ENCODE measurements at places on chromosomes 12 and 14.

DNA sequence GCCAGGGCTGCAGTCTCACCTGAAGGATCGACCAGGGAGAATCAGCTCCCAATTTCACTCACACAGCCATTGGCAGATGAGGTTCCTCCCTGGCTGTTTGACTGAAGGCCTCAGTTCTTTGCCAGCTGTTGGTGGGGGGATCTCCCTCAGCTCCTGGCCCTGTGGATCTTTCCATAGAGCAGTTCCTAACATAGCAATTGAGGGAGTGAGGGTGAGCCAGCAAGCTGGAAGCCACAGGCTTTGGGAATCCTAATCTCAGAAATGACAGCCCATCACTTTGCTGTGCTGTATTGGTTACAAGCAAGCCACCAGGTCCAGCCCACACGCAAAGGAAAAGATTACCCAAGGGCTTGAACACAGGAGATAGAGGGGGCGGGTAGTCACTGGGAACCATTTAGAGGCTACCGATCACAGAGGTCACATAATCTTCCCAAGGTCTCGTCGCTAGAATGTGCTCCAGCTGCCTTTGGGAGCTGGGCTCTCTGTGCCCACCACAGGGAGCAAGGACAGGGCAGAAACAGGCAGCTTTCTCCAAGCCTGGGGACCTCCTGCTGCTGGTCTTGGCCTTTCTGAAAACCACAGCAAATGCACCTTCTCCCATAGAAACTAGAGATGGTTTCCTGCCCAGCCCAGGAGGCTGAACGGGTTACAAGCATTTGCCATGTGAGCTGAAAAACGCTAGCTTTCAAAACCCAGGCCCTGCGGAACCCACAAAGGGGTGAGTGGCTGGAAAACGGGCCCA is 4.6 kb upstream of the OTUB2 start:
- DNase-seq = no peak

DNA sequence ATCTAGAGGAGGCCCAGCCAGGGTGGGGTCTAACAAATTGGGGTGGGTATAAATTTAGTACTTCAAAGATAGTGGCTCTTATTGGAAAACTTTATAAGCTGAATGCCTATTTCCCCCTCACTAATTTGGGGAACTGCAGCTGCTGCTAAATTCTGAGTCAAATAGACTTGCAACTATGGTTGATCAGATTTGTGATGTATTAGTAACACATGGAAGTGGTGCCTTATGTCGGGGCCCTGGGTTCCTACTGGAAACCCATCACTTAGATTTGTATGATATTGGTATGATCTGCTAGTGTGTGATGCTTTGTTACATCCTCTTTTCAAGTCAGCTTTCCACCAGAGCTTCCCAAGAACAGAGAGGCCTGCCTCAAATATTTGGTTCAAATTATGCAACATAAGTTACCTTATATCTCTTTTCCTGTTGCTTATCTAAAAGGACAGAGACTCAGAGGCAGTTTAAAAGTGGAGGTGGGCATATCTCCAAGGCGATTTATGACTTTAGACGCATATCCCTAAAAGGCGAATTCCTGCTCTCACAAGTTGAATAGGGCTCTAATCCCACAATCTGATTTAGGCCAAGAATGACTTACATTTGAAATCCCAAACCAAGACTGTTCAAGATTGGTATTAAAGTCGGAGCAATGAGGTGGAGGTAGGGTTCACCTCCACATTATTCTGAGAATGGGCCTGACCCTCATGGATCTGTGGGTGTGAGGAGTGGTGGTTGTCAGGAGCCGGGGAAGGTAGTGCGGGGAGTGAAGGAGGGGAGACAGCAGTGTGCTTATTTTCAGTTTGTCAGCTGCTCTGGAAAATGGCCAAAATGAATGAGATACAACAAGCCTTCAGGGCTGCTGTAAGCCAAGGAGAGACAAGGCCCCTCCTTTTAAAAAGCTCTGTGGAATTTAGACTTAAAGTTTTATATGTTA is 425.8 kb downstream of the RAD51B start:
- peak; percentile 79 for DNase-seq

DNA sequence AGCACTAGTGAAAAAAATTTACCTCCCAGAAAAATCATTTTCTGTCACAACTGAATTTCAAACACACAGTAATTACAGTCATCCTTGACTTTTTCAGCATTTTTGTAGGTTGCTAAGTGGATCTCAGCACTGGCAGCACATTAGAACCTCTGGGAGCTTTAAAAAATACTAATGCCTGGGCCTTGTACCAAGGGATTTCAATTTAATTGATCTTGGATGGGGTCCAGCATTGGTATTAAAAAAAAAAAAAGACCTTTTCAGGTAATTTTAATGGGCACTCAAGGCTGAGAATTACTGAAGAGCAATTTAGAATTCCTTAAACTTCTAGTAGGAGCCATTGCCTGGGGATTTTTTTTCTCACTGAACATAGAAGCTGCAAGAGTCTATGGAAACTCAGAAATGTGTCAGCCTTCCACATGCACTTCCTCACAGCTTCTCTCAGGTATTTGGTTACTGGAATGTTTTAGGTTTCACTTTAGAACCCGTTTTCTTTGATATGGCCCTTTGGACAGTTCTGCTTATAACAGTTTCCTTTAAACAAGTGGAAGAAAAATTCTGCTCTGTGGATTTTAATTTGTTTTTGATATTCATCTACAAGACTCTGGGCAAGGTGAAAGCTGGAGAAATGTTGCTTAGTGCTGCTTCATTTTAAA is 88.5 kb upstream of the DACT1 start:
- peak; percentile 16 for DNase-seq

DNA sequence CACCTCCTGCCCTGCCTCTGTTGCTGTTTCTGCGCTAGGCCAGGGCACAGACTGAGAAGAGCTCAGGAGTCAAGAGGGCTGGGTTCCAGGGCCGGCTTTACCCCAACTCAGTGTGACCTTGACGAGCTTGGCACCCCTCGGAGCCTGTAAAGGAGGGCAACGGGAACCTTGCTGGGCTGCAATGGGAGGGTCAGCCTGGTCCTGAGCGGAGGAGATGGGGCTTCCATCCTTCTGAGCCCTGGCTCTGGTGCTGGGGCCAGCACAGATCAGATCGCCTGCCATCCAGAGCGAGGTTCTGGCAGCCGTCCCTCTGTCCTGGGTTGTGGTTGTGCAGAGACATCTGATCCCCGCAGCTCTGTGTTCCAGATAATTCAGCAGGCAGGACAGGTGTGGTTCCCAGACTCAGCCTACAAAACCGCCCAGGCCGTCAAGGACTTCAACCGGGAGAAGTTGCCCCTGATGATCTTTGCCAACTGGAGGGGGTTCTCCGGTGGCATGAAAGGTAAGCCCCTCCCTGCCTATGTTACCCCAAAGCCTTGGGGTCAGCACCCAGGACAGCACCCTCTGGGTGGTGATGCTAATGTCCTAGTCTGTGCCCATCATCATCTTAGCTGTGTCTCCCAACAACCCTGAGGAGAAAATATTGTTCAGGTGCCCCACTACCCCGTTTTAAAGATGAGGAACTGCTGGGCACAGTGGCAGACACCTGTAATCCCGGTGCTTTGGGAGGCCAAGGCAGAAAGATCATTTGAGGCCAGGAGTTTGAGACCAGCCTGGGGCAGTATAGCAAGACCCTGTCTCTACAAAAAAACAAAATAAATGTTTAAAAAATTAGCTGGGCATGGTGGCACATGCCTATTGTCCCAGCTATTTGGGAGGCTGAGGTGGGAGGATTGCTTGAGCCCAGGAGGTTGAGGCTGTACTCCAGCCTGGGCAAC is 50.2 kb downstream of the FOXN4 start:
- no peak for DNase-seq

GRCh38 chr14:52348776-52349175 is 34.7 kb downstream of the PTGER2 start:
- DNase-seq = no peak

- no peak for DNase-seq
These were observed 43.8 kb downstream of the DDHD1 start for GRCh38 chr14:53109105-53110041.

- no peak for DNase-seq
These were observed 30.1 kb upstream of the TSPAN11 start for GRCh38 chr12:30896461-30896860.

GRCh38 chr12:89960011-89960507 is 251.4 kb upstream of the ATP2B1 start:
- DNase-seq = no peak

DNA sequence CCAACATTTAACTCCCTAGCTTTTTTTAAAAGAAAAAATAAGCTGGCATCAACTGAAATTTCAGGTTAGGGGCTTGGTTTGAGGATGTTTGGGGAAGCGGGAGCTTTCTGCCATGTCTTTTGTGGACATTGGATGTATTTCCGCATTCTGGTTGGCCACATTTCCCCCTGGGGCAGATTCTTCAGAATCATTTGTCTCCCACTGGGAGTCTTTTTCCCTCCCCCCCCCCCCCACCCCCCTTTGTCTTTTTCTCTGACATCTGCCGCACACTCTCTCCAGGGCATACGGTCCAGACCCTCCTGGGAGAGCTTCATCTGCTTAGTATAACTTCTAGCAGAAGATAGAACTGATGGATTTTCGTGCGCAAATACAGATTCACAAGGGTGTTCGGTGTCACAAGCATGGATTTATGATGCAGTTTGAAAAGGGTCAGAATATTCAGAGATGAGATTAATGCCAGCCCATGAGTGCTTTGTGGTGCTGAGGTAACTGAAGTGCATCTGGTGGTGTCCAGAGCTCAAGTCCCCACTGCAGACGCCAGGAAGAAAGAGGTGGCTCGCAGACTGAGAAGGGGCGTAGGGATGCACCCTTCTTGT is 40.2 kb downstream of the ETV6 start:
- no peak for DNase-seq

DNA sequence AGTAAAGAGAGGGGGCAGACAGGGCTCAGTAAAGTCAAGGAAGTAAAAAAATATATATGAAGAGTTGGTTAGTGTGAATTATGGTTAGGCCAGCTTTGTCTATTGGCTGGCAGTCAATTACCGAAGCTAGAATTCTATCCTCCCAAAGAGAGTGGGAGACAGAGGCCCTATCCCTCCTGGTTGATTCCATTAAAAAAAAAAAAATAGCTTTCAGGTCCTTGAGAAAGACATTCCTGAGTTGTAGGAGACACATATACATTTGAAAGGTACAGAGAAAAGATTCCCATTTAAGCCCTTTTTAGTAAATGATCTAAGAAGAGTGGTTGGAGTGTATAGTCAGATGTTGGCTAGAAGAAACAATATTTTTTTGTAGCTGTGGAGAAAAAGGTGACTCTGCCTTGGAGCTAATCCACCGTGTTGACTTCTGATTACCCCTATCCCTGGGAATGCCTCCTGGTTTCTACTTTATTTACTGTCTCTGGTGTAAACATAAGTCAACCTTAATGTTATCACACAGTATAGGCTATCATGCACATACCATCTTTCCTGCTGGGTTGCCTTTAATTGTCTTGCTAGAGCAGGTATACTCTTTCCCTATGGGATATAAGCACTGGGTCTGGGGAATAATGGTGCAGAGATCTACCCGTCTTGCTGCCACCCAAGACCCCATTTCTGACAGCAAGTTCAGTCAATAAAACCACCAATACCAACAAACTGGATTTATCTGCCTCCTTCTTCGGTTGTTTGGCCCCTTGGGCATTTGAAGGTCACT is 859.9 kb upstream of the ATXN7L3B start:
- no peak for DNase-seq

GRCh38 chr14:52012635-52013034 is 23.3 kb downstream of the RTRAF start:
- no peak for DNase-seq

GRCh38 chr14:58826845-58827686 is 189.3 kb downstream of the DACT1 start:
- no peak for DNase-seq

DNA sequence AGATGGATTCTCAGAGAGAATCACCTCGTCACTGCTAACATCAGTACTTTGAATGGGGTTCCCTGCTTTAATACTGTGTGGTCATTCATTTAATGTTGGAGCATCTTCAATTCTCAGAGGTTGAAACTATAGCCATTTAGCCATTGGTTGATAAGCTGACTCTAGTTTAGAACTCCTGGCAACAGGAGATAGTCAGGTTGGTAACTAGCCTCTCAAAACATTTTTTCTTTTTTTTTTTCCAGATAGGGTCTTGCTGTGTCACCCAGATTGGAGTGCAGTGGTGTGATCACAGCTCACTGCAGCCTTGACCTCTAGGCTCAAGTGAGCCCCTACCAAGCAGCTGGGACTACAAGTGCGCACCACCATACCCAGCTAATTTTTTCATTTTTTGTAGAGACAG is 3.5 kb upstream of the NCKAP5L start:
- no peak for DNase-seq

DNA sequence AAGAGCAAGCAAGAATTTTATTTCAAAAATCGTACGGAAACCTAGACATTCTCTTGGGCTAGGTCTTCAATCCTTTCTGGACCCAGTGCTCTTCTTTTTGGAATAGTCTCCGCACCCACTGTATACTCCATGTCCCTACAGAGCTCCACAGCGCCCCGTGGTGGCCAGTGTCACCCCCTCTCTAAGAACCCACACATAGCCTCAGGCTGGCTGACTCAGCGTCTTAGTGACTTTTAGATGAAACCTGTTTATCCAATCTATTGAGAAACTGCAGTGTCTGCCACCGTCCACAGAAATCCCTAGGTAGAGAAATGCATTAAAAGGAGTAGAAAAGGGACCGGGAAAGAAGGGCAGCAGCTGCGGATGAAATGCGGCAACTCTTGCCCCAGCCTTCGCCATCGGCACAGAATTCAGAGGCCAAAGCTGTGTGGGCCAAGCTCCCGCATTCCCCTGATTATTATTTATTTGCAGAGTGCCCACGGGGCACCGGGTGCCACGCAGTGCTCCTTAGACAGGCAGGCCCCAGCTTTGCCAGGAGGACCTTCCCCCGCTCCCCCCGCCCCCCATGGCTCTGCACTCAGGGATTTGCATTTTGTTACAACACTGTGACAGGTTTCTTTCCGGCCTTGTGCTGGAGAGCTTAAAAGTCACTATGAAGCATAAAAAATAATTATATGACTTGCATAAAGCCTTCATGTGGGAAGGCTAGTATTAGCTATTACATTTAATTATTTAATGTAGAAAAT is 170.1 kb upstream of the FKBP4 start:
- DNase-seq = no peak

DNA sequence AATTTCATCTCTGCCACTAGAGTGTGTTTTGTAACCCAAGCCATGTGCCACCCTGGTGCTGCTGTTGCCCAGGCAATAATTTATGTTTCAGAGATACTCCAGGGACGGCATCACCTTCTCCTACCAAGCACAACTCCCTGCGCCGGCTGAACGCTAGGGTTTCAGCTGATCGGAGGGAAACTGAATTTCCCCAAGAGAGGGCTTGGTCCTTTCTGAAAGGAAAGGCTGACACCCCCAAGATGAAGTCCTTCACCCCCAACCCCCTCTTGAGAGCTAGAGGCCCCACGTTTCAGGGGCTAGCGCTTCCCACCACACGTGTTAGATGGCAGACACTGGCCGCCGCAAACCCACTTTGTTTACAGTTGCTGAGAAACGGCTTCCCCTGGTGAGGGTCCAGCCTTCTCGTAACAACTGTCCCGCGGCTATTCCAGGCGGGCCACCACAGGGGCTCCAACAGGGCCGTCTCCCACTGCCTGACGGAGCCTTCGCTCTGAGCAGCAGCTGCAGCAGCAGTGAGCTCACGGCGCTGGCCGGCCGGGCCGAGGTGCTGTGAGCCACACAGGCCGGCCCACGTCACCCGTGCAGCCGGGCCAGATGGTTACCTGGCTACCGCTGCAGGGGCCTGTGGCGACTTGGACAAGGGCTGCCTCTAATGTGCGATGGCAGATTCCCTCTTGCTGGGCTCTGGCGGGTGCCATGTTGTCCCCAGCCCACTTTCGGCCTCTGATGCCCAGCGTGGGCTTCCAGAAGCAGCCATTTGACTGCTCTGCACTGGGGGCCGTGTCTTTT is 66.4 kb downstream of the TESC start:
- DNase-seq = peak; percentile 70
